Right renal pelvis (tissue), 4 donors: ENCODE measurements at places on chromosomes 12 and 14. TPM values are rescaled to one million over a fixed set of nuclear protein-coding genes. Genes with fewer than 3 reads are reported as not detected.

ST8SIA1 gene
- 5.8 TPM for polyA plus RNA-seq

HOXC13 gene
- not detected for polyA plus RNA-seq

GRCh38 chr12:2335513-2335912 is 282.7 kb downstream of the CACNA1C start:
- DNase-seq = no peak

CFAP54 gene
- 2.8 TPM for polyA plus RNA-seq

TMEM233 gene
- polyA plus RNA-seq = 1.2 TPM

DNA sequence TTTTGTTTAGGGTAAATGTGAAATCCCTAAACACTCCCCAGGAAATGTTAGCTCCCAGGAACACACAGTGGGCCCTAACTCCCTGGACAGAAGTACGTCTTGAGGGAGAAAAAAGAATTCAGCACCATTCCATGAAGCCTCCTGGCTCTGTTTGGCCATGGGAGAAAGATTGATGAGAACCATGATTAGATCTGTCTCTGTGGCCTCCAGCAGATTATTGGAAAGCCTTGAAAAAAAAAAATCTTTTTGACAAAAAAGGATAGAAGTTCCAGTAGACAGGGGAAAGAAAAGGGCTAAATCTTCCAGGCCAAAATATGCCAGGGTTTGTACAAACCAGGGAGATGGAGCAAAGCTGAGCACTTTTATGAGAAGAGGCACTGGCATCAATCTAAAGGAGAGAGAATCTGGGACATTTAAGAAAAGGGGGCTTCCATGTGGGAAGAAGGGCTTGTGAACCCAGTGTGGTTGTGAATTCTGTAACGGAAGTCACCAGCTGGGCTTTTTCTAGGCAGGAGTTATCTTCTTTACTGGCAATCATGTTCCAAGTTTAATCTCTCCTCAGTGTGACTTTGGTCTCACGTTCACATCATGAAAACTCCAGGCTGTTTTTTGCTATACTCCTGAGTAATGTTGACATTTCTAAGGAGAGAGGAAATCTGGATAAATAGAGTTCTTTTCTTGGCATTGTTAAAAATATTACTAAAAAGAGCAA is 426.7 kb downstream of the RAD51B start:
- no peak for DNase-seq

- DNase-seq = no peak
Observed at GRCh38 chr12:57617942-57618341, 6.7 kb downstream of the ARHGEF25 start.

DNA sequence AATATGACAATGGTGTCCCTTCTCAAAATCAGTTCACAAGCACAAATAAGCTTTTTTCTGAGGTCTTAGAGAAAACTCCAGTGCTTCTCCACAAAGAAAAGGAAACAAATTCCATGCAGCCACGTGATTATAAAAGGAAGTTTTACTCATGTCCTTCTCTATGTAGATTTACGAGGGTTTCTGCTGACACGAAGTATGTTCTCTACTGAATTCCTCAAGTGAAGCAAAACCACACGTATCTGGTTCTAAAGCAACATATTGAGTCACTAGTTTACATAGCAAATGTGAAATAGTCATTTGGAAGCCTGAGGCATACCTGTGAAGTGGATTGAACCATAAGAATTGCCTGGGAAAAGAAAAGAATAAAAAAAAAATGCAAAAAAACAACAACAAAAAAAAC is 31.9 kb downstream of the BMP4 start:
- no peak for DNase-seq

- DNase-seq = no peak
Observed at GRCh38 chr12:47303995-47304560, 224.3 kb upstream of the AMIGO2 start.

- DNase-seq = peak; percentile 83
Observed at GRCh38 chr14:54175298-54175942, 218.8 kb upstream of the BMP4 start.

GRCh38 chr14:55255979-55256378 is 15.2 kb upstream of the FBXO34 start:
- DNase-seq = no peak

GRCh38 chr12:18951218-18951617 is 178.3 kb upstream of the PLEKHA5 start:
- DNase-seq = no peak

GRCh38 chr14:90559811-90560492 is 163.1 kb downstream of the CALM1 start:
- no peak for DNase-seq

DNA sequence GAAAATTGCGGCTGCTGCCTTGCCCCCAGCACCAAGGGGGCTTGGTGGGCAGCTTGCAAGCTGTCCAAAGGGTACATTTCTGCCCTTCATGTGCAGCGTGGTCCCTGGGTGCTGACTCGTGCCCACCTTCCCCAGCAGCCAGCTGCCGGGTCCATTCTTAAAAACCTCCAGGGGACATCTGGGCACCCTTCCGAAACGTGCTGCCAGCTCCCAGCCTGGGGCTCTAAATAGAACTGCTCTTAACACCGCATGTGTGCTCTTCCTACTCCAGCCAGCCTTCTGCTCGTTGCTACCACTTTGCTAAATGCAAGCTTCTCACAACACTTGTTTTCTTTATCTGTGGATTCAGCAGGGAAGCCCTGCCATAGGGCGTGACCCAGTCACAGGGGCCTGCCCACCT is 66.0 kb downstream of the RIMBP2 start:
- no peak for DNase-seq

ETFBKMT gene
- 4.5 TPM for polyA plus RNA-seq

GRCh38 chr14:103456167-103456835 is 66.3 kb downstream of the CKB start:
- no peak for DNase-seq

DNA sequence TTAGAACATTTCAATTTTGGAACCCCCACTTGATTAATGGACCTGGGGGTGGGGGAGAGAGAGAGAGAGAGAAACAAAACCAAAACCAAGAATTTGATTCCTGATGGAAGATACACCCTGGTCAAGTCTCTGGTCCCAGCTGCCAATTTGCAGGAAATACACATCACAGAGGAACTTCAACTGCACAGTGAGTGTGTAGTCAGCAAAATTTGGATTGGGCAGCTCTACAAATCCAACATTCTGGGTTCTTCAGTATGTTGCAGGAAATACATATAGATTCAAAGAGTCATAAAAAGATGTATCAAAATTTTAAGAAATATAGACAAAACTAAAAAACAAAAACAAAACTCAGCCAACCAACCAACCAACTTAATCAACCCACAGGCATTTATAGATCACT is 17.4 kb downstream of the DNAH10 start:
- no peak for DNase-seq

AVPR1A gene
- 10.4 TPM for polyA plus RNA-seq

SLC24A4 gene
- polyA plus RNA-seq = 0.16 TPM

- no peak for DNase-seq
Observed at GRCh38 chr12:55703901-55704761, 3.6 kb downstream of the ITGA7 start.

DNA sequence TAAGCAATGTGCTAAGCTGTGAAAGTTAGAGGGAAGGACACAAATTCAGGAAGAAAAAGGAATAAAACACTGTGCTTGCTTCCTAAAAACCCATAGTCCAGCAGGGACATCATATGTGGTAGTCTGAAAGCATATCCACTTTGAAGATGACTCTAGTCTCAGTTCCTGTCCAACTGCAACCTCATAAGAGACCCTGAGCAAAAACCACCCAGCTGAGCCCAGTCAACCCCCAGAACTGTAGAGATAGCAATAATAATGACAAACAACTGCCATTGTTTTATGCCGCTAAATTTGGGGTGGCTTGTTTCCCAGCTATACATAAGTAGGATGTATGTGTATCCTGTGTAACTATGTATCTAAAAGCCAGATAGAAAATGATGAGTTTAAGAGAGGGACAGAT is 3.9 kb upstream of the SERPINA4 start:
- no peak for DNase-seq

ETV6 gene
- polyA plus RNA-seq = 15.2 TPM

GRCh38 chr14:52835122-52835903 is 43.9 kb upstream of the GNPNAT1 start:
- DNase-seq = no peak

LRRK2 gene
- 45.1 TPM for polyA plus RNA-seq
